ENCODE measurements at places on chromosomes 4 and X. TPM values are rescaled to one million over a fixed set of nuclear protein-coding genes. Genes with fewer than 3 reads are reported as not detected.

DNA sequence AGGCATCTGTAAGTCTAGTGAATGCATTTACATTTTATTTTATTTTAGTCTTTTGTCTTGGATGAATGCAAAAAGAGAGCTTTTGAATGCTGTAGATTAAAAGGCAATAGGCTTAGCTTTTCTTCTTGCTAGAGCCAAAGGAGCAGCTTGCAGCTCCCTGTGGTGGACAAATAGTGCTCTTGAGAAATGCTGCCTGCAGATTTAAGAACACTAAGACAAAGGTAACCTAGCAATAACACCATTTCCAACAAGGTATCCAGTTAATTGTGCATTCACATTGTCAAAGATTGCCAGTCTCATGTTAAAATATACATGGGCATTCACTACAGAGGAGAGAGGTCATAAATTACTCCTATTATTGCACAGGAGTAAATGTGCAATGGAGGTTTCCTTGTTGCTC is 859.2 kb upstream of the PRKX start:
- no peaks in the 10 kb centered on the region for H3K27me3 ChIP-seq
- no peaks in the 10 kb centered on the region for H3K4me1 ChIP-seq
- no peak overlapping the region for H3K27ac ChIP-seq
- no peak overlapping the region for H3K4me3 ChIP-seq

- H3K4me3 ChIP-seq = no peak overlapping the region
- H3K4me1 ChIP-seq = no peaks in the 10 kb centered on the region
- no peak for DNase-seq
- no peaks in the 10 kb centered on the region for H3K27me3 ChIP-seq
- no peak overlapping the region for H3K27ac ChIP-seq
- peaks cover 68% of the 10 kb centered on the region for H3K36me3 ChIP-seq
Observed at GRCh38 chr4:1987721-1988326, 20.9 kb downstream of the NELFA start.

The PPAT gene
- 3.6 TPM for total RNA-seq

The CENPVL1 gene
- total RNA-seq = not detected

The ZMAT1 gene
- 0.96 TPM for total RNA-seq

Measured in ascending aorta (tissue), 2 donors.